Jurkat, Clone E6-1 (cell line): ENCODE measurements at places on chromosomes 3 and 15.
A peak's percentile ranks its signal among the peaks of the same experiment; 100 is the strongest.

- no peak for DNase-seq
These were observed 193.9 kb downstream of the ADAMTS17 start for GRCh38 chr15:100147828-100148227.

DNA sequence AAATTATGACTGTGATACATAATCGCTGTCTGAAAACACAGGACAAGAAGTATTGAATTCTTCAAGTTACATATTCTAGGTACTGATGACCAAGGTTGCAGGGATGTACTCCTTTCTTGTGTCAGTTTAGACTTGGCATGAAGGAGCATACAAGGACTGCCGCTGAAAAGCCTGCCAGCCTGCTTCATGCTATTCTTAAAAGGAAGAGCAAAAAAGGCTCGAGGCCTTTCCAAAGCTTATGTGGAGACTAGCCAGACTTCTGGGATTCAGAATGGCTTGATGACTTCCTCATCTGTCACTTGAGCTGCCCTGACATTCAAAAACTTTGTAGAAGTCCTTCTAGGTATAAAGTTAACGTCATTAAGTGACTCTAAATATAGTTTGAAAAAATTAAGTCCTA lies 92.0 kb downstream of the CADM2 start:
- no peak for DNase-seq

- DNase-seq, result peak; percentile 23
These were observed 226.7 kb upstream of the C2CD4B start for GRCh38 chr15:62391641-62392262.

GRCh38 chr15:73887481-73887880 lies 14.1 kb downstream of the TBC1D21 start:
- DNase-seq, result no peak

GRCh38 chr3:10434938-10435336 lies 70.4 kb downstream of the ATP2B2 start:
- no peak for DNase-seq

- DNase-seq, result peak; percentile 5
These were observed 270.7 kb upstream of the SLITRK3 start for GRCh38 chr3:165466856-165467255.

DNA sequence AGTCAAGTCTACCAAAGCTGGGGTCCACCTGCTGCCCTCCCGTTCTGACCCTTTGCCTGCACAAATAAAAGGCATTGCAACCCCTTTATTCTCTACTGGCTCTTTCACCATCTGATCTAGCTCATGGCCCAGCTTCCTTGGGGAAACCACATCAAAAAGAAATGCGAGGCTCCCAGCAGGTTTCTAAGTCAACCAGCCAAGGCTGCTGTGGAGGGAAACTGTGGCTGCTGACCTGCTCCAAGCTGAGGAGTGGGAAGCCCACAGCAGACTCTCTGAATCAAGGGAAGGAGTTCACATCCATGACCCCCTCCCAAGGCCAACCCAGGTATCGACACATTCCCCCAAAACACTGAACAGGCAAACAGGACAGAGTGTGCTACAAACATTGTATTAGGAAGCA lies 25.2 kb upstream of the SLCO2A1 start:
- DNase-seq, result peak; percentile 34

DNA sequence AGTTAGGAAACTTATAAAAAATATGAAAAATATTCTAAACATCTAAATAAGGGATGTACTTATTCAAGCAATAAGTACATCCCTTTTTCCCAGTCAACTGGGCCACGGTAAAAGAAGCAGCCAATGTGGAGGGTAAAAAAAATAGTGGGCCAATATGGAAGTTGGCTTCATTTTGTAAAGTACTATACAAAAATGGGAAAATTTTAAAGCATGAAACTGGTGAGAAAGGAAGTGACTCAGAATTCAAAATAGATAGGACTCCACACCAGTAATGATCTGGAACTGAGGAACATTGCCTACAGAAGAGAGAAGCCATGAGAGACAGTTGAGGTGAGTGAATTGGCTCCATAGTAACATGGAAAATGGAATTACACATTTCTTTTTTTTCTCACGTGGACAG lies 108.9 kb downstream of the FNDC3B start:
- DNase-seq, result no peak

DNA sequence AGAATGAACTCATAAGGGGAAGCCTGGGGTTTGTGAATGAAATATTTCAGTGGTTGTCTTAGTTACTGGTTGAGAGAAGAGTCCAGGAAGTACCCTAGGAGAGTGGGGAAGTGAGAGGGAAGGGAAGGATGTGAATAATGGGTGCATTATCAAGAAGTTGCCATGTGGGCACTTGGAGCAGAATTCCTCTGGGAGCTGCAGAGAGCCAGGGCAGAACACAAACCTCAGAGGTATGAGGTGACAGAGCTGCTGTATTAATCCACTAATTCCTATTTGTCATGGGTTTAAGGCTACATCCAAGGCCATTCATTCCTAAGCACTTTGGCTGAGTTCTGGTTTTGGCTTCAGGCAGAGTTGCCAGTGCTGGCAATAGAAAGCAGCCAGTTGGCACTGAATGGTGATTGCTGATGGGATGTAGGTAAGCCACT lies 29.0 kb downstream of the NDUFB4 start:
- no peak for DNase-seq

DNA sequence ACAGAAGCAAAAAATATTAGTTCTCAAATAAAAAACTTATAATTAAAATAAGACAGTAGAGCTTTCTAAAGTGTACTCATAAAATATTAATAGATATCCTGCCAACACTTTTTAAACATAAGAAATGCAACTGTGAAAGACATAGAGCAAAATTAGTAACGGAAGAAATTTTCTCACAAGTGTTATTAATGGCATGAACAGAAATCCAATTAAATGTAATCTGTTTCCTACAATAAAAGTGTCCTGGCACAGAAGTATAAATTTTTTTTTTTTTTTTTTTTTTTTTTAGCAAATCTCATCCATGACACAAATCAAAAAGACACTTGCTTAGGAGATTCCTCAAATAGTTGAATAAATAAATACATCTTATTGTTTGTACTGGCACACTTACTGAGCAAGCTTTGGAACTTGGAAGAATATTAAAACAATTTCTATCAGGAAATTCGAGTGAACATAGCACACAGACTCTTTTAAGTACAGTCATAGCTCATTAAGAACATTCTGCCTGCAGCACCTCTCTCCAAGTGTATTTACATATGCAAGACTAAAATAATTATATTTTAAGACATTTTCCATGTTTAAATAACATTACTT lies 227.2 kb upstream of the ROBO2 start:
- no peak for DNase-seq

GRCh38 chr3:9803494-9803893 lies 6.6 kb upstream of the TTLL3 start:
- DNase-seq, result no peak

DNA sequence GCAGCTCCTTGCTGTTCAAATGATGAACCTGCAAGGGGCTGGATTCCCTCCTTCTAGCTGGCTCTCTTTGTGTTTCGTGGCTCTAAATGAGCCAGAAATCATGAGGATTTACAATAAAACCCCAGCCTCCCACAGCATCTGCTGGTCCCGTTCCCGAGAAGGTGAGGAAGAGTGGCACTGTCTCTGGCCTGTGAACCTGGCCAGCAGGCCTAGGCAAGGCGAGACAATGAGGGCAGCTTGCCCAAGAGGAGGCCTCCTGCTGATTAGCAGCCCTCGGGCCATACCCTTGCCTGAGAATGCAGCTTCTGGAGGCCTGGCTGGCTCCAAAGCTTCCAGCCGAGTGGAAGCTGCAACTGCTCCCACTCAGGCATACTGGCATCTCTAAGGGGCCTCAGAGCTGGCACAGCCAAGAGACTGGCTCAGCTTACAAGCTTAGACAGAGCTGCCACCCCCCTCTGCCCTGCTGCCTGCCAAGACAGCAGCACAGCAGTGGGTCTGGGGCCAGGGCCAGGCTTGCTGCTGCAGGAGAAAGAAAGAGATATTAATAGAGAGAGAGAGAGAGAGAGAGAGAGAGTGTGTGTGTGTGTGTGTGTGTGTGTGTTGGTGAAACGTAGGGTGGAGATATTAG lies 76.5 kb downstream of the HMG20A start:
- no peak for DNase-seq

DNA sequence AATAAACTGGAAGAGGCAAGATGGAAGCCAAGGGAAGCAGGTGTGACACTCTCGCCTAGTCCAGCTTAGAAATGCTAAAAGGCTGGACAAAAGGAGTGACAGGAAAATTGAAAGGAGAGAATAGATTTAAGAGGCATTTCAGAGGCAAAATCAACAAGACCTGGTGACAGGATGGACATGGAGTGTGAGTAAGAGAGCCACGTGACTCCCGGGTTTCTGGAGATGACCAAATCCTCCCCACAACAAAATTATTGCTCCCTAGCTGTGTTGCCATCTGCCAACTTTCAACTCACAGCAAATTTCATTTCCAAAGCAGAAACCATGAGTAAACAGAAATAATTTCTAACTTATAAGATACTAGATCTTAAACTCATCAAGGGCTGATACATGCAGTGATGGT lies 52.6 kb downstream of the MTHFS start:
- no peak for DNase-seq

- no peak for DNase-seq
These were observed 139.1 kb upstream of the LRIG1 start for GRCh38 chr3:66639809-66640356.

DNA sequence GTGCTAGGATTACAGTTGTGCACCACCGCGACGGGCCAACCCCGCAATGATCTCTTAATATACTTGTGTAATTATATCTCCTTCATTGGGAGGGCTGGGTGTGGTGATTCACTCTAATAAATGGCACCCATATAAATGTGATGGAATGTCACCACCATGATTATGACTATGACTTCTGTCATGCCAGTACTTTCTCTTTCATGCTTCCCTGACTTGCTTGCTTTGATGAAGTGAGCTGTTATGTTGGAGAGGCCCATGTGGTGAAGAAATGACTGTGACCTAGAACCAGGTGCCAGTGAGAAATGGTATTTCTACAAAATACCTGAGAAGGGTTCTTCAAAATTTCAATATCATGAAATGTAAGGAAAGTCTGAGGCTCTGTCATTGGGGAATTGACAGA lies 24.4 kb upstream of the TP63 start:
- no peak for DNase-seq

DNA sequence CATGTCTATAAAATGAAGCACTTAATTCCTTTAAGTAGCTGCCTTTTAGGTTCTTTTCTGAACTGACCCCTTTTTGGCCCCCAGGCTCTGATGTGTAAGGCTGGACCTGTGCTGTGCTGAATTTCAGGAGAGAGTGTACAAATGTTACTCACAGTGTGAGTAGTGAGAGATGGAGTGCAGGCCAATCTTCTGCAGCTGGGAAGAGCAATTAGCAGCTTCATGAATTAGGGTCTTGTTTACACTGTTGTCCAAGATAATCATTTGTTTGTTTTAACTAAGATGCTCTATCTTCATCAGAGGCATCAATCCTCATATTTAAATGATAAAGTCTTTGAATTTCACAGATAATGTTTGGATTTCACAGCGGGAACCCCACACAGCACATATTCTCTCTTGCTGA lies 19.4 kb downstream of the ARPP21 start:
- DNase-seq, result no peak

- no peak for DNase-seq
These were observed 226.9 kb upstream of the CHRNA7 start for GRCh38 chr15:31803388-31803884.

DNA sequence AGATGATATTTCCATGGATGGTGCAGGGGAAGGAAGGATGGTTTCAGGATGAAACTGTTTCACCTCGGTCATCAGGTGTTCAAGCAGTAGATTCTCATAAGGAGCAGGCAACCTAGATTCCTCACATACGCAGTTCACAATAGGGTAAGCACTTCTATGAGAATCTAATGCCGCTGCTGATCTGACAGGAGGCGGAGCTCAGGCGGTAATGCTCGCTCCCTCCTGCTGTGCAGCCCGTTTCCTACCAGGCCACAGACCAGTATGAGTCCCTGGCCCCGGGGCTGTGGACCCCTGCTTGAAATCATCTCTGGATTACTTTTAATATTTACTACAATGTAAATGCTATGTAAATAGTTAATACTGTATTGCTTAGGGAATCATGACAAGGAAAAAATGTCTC lies 241.8 kb downstream of the ROBO2 start:
- DNase-seq, result no peak

GRCh38 chr3:31671451-31671850 lies 138.7 kb downstream of the STT3B start:
- DNase-seq, result no peak

GRCh38 chr3:13016083-13016720 lies 57.0 kb downstream of the IQSEC1 start:
- DNase-seq, result peak; percentile 88

- DNase-seq, result no peak
These were observed 50.8 kb upstream of the SYN2 start for GRCh38 chr3:11953350-11953749.

DNA sequence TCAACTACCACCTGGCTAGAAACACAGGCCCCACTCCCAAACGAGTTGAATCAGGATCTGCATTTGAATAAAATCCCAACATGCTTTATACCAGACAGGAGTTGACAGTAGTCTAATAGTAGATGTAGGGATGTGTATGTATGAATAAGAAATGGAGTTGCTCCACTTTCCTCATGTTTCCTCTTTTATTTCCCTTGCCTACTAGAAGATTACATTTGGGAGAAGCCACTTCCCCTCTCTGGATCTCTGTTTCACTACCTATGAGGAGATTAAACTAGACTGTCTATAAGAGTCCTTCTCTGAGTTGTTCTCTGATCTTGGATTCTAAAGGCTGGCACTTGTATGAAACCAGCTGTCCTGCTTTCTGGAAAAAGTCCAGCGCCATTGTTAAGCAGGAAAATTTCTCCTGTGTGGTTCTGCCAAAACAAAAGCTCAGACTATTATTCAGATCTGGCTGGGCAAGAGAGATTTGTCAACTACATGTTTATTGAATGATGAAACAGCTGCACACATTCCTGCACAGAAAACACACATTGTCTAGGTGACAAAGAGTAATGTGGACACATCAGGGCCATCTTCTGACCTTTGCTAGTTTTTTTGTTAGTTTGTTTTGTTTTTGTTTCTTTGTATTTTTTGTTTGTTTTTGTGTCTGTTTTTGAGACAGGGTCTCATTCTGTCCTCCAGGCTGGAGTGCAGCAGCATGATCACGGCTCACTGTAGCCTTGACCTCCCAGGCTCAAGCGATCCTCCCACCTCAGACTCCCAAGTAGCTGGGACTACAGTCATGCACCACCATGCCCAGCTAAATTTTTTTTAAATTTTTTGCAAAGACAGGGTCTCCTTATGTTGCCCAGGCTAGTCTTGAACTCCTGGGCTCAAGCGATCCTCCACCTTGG lies 29.9 kb downstream of the ACP3 start:
- no peak for DNase-seq

DNA sequence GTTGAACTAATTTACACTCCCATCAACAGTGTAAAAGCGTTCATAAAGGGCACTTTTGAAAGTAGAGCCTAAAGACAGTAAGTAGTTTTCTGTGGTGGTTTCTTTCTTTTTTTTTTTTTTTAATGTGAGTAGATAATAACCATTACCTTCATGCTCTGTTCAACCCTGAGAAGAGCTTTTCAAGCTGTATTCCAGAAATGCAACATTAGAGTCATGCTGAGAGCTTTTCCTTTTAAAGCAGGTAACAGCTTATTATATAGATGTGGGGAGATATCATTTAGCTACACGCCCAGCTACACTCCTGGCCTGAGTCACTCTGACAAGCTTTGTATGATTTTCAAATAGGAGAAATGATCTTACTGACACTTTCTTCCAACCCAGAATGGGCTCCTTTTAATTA lies 96.2 kb upstream of the ARHGEF26 start:
- no peak for DNase-seq

- DNase-seq, result peak; percentile 70
These were observed 71.9 kb upstream of the FEZF2 start for GRCh38 chr3:62445275-62445674.

- peak; percentile 69 for DNase-seq
These were observed at the start of gene SHF for GRCh38 chr15:45187894-45188830. TSS of gene SHF (minus strand) at chr15:45187966. CDS start at chr15:45187951, 15 bp downstream.

- DNase-seq, result no peak
These were observed 12.8 kb upstream of the MTMR10 start for GRCh38 chr15:31004220-31004733.
